ENCODE measurements at places on chromosomes 4 and X.

GRCh38 chr4:144788469-144788868 lies 142.5 kb downstream of the HHIP start:
- DNase-seq, result no peak

DNA sequence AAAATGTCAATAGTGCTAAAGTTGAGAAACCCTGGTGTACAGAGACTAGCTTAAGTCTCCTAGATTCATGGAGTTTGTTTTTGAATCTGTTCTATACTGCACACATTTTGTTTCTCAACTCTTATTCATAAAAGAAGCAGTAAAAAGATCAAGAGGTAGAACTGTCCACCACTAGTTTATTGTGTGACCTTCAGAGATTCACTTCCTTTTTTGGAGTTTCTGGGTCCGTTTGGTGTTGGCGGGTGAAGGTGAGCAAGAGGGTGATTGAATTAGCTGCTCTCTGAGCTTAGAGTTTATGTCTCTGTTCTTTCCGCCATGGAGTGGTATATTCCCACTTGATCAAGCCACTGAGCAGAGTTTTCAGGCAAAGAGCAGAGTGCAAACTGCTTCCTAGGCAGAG lies 21.4 kb upstream of the PLAC1 start:
- DNase-seq, result no peak

DNA sequence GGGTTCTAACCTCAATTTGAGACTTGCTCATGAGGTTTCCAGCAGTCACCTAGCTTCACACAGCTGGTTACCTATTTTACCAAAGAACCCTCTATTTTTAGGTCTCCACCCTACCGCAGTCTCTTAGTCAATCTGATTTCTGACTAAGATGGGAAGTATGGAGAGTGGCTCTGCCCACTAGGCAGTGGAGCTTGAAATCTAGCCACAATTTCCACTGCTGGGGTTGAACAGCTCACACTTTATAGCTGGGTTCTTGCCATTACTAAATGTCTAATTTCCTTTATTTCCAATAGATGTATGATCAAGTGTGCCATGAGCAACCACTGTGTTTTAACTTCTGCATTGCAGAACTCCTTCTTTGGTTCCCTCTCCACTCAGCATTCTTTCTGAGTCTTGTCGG lies 43.1 kb downstream of the GASK1B start:
- DNase-seq, result no peak

DNA sequence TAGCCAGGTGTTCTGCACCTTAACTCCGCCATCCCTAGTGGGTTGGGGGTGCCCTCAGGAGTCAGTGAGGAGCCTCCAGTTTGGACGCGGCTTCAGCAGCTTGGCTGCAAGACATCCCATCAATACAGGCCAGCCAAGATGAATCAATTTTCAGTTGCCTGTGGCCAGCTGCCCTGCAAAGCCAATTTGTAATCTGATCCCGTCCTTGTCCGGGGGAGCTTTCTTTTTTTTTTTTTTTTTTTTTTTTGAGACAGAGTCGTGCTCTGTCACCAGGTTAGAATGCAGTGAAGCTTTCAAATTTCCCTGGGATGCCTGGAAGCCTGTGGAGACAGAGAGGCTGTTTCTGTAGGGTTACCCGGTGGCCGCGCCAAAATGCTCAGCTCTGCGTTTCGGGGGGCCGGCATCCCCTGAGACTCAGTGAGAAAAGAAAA lies 192.5 kb downstream of the ASMT start:
- DNase-seq, result no peak

DNA sequence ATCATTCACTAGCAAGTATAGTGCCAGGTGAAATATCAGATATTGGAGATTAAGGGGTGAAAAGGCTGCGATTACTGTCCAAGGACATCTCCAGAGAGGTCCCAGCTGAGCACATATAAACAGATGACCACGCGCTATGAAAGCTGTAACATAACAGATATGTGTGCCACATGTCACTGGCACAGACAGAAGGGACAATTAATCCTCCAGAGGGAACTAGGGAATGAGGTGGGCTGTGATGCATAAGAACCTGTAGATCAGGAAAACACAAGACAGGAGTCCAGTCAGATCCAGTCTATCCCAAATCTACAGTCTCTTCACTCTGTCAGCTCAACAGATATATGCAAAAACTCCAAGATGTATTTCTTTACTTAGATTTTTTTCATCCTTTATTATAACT lies 157.2 kb downstream of the LDB2 start:
- DNase-seq, result no peak

DNA sequence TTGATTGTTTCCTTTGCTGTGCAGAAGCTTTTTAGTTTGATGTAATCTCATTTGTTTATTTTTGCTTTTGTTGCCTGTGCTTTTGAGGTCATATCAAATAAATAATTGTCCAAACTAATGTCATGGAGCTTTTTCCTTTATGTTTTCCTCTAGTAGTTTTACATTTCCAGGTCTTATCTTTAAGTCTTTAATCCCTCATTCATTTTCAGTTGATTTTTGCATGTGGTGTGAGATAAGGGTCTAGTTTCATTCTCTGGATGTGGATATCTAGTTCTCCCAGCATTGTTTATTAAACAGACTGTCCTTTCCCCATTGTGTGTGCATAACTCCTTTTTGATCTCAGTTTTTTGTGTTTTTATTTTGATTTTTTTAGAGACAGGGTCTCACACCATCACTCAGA lies 179.1 kb upstream of the STK26 start:
- DNase-seq, result no peak

DNA sequence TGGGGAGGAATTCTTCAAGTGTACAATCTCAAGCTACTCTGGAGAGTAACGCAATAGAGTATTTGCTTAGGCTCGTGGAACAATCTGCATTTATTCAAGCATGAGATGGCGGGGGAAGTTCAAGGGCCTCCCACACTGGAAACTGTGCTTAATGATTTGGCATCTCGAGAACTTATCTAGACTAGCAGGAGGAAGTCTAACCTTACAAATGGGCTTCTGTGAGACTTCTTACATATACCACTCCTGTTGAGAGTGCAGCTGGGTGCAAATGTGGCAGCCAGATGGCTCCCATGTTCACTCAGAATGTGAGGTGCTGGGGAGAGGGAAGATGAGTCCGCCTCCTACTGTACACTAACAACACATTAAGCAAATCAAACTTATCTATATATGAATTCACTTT lies 29.3 kb upstream of the PTPN13 start:
- no peak for DNase-seq

GRCh38 chrX:39456894-39457604 lies 640.7 kb downstream of the BCOR start:
- no peak for DNase-seq

DNA sequence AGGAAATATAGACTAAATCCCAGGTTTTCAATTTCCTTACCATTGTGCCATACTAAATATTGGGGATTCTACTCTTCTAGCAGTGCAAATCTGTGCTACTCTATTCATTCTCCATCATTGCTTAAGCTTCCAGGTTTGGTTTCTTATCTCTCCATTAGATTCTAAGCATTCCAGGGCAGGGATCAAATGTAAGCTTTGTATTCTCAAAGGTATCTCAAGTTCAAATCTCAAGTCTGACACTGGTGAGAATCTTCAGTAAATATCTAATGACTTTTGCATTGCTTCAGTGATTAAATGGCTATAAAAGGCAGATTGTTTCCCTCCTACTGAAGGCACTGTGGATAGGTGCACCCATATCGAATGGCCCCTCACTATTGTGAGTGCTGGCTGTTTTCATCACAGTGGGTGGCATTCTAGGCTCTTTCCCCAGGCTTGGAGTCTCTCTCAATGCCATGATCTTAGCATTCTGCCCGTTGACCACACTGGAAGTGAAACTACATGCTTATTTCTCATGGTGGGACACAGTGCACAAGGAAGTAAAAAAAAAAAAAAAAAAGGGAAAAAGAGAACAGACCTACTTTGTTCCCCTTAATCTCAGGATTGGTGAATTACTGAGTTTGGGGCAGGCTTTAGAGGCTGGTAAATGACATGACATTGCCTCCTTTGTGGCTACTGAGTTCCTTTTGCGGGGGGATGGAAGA lies 28.7 kb downstream of the FAM9C start:
- DNase-seq, result no peak

- no peak for DNase-seq
These were observed 253.2 kb upstream of the IGFBP7 start for GRCh38 chr4:57363346-57363745.

GRCh38 chrX:136220540-136220939 lies 30.7 kb downstream of the MAP7D3 start:
- DNase-seq, result no peak

- DNase-seq, result no peak
These were observed 46.7 kb downstream of the LARP1B start for GRCh38 chr4:128107766-128108165.

DNA sequence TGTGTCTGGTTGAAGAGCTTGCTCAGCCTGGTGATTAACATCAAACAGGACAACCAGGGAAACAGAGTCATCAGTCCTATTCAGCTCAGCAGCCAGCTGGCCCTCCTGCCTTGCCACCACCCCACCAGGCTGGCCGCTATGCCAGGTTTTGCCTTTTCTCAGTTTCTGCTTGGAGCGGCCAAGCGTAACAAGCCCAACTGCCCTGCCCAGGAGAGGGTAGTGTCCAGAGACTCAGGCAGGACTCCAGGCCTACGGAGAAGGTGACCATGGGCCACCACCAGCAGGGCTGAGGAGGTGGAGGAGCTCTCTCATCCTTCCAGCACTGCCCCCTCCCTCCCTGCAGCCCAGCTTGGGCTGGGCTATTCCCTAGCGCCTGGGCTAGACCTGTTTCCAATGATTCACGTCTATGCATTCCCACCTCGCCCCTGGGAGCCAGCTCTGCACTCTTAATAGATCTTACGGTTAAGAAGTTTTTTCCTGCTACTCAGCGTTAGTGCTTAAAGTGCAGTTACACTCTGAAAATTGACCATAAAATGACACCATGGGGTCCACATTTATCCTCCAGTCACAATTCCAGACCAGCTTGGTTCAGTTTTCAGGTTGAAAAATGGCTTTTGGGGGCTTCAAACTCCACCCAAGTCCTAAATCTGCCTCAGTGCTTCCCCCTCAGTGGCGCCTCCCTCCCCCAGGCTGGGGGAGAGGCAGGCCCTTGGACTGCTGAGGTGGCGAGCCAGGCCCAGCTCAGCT lies 124.0 kb upstream of the PJA1 start:
- no peak for DNase-seq

- DNase-seq, result peak; percentile 23
These were observed 9.3 kb upstream of the GPRIN3 start for GRCh38 chr4:89316931-89317366.

GRCh38 chr4:143555676-143556075 lies 42.2 kb downstream of the SMARCA5 start:
- DNase-seq, result no peak

GRCh38 chrX:12197030-12197429 lies 58.8 kb downstream of the FRMPD4 start:
- no peak for DNase-seq

- DNase-seq, result no peak
These were observed 240.1 kb upstream of the NOCT start for GRCh38 chr4:138775489-138775888.

DNA sequence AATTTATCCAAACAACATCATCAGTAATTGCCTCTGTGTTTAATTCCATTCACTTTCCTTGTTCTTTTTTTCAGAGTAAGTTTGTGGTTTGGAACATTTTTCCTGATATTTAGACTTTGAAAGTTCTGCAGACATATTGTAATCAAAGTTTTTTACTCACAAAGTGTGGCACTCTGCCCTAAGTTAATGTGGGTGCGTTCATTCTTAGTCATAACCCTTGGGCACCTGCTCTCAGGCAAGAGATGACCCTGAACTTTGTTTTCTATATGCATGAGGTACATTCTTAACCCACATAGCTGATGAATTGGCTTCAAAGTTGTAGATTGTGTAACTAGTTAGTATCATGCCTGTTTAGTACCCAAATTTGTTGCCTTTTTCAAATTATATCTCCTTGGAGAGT lies 424.3 kb downstream of the GRXCR1 start:
- no peak for DNase-seq

GRCh38 chrX:68648960-68649359 lies 1.5 kb downstream of the STARD8 start:
- DNase-seq, result no peak

GRCh38 chr4:128564081-128564630 lies 245.3 kb upstream of the JADE1 start:
- DNase-seq, result no peak

DNA sequence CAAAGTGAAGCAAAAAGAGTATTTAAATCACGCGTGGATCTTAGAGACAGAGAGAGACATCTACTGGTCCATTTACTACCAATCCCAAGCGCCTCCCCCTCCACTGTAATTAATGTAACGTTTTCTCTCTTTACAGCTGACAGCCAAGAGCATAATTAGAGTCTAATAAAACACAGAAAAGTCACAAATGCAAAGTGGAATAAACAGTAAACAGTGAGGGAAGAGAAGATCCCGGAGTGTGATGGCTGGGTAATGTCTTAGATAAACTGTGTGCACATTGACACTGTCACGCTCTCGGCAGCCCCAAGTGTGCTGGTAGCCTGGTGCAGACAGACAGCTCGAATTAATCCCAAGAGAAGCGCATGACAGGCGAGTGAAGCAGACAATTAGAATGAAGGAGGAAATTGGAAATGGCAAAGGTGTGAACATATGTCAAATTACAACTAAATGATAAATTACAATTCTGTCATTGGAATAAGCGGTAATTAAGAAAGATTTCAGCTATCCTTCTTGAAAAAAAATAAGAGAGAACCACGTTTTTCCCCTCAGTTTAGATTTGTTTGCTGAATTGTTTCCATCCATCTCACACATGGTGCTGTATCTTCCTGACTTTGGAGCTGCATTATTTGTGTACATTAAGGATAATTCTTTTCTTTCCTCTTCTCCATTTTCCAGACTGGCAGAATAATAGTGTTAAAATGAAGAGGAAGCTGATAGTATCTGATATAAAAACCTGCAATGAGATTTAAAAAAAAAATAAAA lies 100.1 kb downstream of the CXXC4 start:
- no peak for DNase-seq

DNA sequence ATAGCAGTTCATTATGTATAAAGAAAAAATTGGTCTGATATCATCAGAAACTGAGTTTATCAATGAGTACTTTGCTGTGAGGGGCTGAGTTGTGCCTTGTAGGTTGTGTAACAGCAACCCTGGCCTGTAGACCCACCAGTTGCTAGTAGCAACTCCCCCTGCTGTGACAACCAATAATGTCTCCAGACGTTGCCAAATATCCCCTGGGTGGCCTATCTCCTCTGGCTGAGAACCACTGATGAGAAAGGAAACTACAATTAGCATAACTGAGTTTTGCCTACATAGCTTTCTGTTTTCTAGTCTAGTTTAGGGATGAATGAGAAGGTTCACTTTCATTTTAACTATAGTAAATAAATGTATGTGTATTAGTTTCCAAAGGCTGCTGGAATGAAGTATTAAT lies 234.1 kb downstream of the CPE start:
- DNase-seq, result no peak
